H4 (cell line): ENCODE measurements at places on chromosomes 1 and 21.

GRCh38 chr21:31213787-31214186 is 130.3 kb downstream of the TIAM1 start:
- no peak for DNase-seq

- DNase-seq, result no peak
Measured at GRCh38 chr1:64139877-64140276, 63.5 kb upstream of the UBE2U start.

DNA sequence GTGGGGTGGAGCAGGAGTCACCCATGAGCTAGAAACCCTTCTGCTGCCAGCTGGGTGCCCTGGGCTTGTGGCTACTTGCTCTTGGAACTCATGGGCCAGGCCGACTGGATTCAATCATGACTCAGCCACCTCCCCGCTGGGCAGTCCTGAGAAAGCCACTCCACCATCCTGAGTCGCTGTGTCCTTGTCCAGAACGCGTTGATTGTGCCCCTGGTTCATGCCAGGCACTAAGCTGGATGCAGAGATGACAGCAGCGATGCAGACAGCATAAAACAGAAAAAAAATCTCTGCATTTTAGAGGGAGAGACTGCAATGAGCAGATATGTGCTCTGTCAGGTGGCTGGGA is 10.6 kb downstream of the PADI1 start:
- DNase-seq, result no peak

DNA sequence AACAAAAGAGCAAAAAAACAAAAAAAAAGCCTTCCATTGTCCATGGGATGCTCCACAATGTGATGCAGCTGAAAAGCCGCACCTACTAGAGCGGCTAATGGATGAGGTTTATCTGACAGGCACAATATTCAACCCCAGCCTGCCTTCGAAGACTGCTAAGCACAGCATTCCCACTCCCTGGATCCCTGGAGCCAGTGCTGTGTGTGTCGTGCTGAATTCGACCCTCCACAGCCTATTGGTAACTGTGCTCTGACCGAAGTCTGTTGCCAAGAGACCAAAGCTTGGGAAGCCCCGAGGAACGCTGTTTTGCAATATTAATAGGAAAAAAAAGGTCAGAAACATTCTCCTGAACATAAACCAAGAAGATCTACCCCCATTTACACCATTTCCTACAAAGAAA is 57.2 kb upstream of the PUM1 start:
- DNase-seq, result no peak

GRCh38 chr1:94514095-94514727 is 27.3 kb downstream of the F3 start:
- peak; percentile 23 for DNase-seq

DNA sequence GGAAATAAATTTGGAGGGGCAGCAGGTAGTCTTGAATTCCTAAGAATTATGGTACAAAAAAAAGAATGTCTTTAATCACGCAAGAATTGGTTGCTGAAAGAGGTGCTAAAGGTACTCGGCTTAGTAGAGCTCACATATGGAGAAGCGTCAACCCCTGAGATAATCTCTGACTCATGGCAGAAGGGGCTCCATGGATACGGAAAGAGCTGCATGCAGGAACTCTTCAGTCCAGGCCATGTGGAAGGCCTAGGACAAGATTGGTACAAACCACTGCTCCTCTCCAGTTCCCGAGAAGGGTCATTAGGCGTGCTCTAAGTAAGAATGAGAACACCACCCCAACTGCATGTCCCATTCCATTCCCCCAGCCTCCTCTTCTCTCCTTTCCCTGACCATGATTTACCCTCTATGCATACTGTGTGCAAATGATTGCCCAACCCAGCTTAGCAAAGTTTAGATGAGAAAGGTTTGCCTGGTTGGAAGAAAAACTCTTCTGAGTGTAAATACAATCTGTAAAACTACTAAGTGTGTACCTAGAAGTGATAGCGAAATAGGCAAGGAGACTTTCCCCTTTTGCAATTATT is 10.9 kb downstream of the GJA8 start:
- DNase-seq, result no peak

DNA sequence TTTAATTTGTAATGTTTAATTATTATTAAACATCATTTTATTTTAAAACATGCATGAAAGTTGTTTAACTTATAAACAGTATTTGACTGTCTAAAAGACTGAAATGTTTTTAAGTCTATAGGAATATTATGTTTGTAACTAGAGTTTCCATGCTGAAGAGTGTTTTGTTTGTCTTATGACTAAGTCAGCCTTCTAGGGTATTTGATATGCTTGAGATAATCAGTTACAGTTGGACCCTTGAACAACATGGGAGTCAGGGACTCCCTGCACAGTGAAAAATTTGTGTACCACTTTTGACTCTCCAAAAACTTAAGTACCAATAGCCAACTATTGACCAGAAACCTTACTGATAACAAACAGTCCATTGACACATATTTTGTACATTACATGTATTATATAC is 45.5 kb upstream of the KANK4 start:
- DNase-seq, result no peak

- no peak for DNase-seq
Measured at GRCh38 chr1:116569381-116569670, 1.5 kb downstream of the CD58 start.

GRCh38 chr1:66282891-66283621 is 250.9 kb upstream of the SGIP1 start:
- no peak for DNase-seq

DNA sequence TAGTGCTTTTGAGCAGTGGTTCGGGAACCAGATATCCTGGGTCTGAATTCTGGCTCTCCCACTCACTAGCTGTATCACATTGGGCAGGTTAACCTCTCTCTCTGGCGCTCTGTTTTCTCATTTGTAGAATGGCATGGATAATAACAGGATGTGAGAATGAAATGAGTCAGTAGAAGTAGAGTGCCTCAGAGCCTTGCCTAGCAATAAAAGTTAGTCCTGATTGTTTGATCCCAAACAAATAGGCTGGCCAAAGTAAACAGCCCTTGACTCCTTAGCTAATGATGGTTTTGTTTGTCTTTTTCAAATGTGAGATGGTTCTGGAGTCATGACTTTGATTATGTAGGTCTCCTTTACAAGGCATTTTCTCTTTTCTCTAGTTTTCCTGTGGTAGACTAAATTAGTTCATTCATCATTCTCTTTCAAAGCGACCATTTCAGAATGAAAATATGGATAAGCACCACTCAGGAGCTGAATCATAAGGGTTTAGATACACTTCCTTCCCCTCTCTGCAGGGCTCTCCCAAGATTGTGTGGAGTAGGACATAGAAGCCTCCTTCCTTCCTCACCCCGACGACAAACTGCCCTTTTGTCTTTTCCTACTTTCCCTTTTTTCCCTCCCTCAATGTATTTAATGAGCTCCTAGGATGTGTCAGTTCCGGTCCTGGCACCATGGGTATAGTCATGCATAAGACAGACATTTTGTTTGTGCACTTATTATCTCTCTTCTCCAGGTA is 23.1 kb downstream of the KIAA0040 start:
- peak; percentile 58 for DNase-seq

DNA sequence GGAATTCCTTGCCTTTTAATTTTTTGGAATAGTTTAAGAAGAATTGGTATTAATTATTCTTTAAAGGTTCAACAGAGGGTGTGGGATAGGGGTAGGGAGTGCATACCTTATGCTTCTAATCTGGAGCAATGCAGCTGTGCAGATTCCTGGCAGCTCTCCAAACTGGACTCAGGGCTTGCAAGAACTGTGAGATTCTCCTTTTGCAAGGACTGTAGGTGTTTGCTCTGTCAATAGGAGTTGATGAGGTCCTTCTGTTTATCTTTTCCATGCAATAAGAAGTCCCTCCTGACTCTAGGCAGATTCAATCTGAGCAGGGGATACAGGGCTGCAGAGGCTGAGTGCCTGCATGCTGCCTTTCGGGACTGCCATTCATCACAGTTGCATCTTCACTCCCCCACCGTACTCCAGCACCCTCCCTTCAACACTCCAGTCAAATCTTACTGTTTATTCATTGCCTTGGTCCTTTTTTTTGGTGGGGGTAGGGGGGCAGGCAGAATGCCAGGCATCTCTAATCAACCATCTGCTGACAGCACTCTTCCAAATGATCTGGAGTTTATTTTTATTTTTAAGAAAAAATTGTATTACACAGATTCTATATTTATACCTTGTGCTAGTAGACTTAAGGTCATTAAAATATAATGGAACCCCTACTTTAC is 122.3 kb downstream of the DISC1 start:
- DNase-seq, result no peak

DNA sequence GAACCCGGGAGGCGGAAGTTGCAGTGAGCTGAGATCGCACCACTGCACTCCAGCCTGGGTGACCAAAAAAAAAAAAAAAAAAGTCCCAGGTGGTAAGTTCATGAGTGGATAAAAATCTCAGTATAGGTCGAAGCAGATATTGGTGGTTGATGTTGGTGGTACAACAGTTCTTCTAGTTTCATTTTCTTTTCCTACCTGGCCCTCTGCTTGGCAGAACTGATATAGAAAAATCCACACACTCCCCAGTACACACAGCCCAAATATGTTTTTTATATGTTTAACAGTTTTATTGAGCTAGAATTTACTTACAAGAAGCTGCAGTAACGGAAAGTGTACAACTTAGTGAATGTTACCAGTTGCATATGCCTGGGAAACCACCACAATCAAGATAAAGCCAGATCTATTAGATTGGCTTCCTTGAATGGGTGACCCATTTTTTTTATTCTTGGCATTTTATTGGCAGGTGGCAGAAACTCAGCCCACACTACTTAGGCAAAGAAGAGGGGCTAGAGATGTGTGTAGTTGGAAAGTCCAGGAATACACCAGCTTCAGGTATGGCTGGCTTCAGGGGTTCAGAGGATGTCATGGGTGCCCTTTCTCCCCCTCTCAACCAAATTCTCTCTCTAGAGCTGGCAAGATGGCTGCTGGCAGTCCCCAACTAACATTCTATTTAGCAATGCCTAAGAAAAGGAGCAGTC is 118.3 kb upstream of the SLC25A33 start:
- no peak for DNase-seq

DNA sequence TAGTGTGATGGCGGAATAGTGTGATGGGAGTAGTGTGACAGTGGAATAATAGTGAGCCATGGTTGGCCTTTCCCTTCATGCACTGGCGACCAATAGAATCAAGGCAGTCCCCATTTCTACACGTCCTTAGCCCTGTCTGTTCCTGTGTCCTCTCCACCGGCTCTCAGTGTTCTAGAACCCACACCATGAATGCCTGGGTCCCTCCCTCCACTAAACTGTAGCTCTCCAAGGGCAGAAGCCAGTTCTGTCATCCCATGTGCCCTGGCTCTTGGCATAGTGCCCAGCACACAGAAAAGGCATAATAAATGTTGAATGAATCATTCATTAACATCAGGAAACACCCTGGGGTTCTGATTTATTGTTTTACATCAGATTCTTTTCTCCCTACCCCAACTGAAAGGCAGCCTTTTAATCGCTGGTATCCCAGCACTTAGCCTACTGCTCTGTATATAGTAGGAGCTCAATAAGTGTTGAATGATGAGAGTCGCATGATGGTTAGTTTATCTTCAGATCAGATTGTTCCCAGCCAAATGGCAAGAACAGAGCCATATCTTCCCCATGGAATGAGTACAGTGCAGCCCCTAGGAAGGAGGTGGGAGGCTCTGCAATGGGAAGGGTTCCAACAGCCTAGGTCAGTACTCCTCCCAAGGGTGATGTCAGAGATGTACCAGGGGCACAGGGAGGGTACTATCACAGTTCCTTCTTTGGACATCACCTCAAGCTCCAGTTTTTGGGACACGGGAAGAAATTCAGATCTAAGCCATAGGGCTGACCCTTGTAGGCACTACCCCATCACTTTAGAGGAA is 325.7 kb downstream of the HHAT start:
- peak; percentile 22 for DNase-seq

GRCh38 chr1:239538239-239538988 is 152.0 kb downstream of the CHRM3 start:
- DNase-seq, result no peak

- DNase-seq, result no peak
Measured at GRCh38 chr1:59432531-59433439, 135.9 kb downstream of the FGGY start.

DNA sequence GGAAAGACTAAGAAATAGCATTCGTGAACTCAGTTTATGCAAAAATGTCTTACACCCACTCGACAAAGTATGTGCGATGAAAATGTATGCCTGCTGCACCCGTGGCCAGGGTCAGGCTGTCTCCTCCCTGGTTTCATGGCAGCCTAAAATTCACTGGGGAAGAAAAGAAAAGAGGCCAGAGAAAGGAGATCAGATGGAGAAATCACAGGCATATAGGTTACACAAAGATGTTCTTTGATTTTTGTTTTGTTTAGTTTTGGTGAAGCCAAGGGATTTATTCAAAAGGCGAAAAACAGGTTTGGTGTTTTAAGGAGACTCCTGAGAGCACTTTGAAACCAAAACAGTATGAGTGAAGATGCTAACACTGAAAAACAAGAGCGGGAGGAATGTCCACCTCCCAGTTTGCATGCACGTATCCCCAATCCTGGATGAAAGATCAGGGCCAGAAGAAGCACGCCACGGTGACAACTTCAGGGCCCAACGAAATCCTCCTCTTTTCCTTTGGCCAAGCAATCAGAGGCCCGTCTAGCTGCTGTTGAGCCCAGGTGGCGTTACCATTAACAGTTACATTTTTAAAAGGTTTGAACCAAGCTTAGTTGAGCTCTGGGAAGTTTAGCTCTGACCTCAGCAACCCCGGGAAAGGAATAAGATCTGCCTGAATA is 992 bp upstream of the SSX2IP start:
- no peak for DNase-seq

- DNase-seq, result peak; percentile 69
Measured at GRCh38 chr1:59570524-59570923, 244.2 kb upstream of the HOOK1 start.

- no peak for DNase-seq
Measured at GRCh38 chr1:166165661-166166328, 1.0 kb downstream of the FAM78B start.

DNA sequence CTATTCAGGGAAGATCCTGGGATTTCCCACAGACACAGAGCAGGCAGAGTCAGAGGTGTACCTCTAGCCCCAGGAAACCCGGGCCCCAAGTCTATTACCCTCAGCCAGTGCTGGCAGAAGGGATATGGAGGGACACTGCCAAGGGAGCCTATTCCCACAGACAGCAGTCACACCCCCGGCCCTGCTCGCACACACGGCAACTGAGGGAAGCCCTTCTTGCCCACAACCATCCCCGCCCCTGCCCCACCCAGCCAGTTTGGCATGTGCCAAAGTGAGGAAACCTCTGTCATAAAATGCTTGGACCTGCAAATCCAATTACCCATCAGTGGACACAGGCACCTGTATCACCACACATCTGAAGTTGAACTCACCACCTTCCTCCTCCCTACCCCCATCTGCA is 6.5 kb downstream of the CACNA1S start:
- DNase-seq, result no peak

GRCh38 chr1:46030876-46031660 is 101.4 kb downstream of the PIK3R3 start:
- no peak for DNase-seq

- peak; percentile 74 for DNase-seq
Measured at GRCh38 chr1:51189421-51190073, 46.5 kb upstream of the RNF11 start.

- DNase-seq, result peak; percentile 70
Measured at GRCh38 chr1:205449750-205450443, 5.9 kb downstream of the BLACAT1 start.

GRCh38 chr1:152096931-152097330 is 8.1 kb upstream of the TCHHL1 start:
- DNase-seq, result no peak
